ENCODE measurements at places on chromosomes 4 and X. TPM values are rescaled to one million over a fixed set of nuclear protein-coding genes. Genes with fewer than 3 reads are reported as not detected.

Gene CWH43
- not detected for total RNA-seq

Gene CLDN22
- total RNA-seq, result not detected

Gene ARHGEF6
- 3.6 TPM for total RNA-seq

Gene TMEM35A
- total RNA-seq, result 4.3 TPM

Gene ZAR1
- 0.61 TPM for total RNA-seq

Gene PF4V1
- total RNA-seq, result not detected

Gene CT47C1
- total RNA-seq, result not detected

Gene FMR1NB
- not detected for total RNA-seq

Gene ERAS
- not detected for total RNA-seq

Gene TCEAL7
- 2.7 TPM for total RNA-seq

Gene SPACA5
- not detected for total RNA-seq

Gene XPNPEP2
- 0.11 TPM for total RNA-seq

Gene SH3RF1
- 15.3 TPM for total RNA-seq

Gene GABRQ
- 3.8 TPM for total RNA-seq

Gene RGN
- not detected for total RNA-seq

Gene SHROOM3
- total RNA-seq, result 27.6 TPM

Gene EXOC1L
- total RNA-seq, result not detected

Gene NEUROG2
- not detected for total RNA-seq

Gene RTL9
- total RNA-seq, result 0.13 TPM

Gene GAGE12G
- total RNA-seq, result not detected

Gene ETDB
- total RNA-seq, result not detected

Gene LIMCH1
- total RNA-seq, result 3.3 TPM

Gene SERTM2
- total RNA-seq, result 0.22 TPM

Gene VCX3B
- total RNA-seq, result not detected

Gene NOCT
- 37.3 TPM for total RNA-seq

Gene RAI2
- total RNA-seq, result 0.72 TPM

Gene ELK1
- 49.8 TPM for total RNA-seq

Gene TRIM60
- not detected for total RNA-seq

Gene ADH1B
- total RNA-seq, result not detected

Gene CXCR3
- total RNA-seq, result not detected

Gene TASL
- not detected for total RNA-seq

Gene UGT2B7
- not detected for total RNA-seq

Gene FGD1
- 19.2 TPM for total RNA-seq

Gene C4orf36
- total RNA-seq, result 1.8 TPM

Gene UCP1
- not detected for total RNA-seq

Gene NLRP2B
- not detected for total RNA-seq

Gene ATP10D
- total RNA-seq, result 3.8 TPM

Gene DCAF8L2
- not detected for total RNA-seq

Gene USO1
- total RNA-seq, result 109 TPM

Gene PTCHD1
- total RNA-seq, result 1.4 TPM

Gene ERCC6L
- total RNA-seq, result 18.1 TPM

Gene SEC24D
- total RNA-seq, result 61.5 TPM

Gene GPR119
- total RNA-seq, result not detected

Gene MAGEA9B
- total RNA-seq, result 0.31 TPM

Gene NAP1L3
- 89.6 TPM for total RNA-seq

Gene GAB3
- 0.42 TPM for total RNA-seq

Gene TRIM75
- not detected for total RNA-seq

Gene MMGT1
- total RNA-seq, result 22.5 TPM

Gene RS1
- total RNA-seq, result not detected

Gene ERVMER34-1
- total RNA-seq, result 15.5 TPM

Gene C4orf50
- 0.17 TPM for total RNA-seq
